ENCODE measurements at places on chromosomes 1 and 21. TPM values are rescaled to one million over a fixed set of nuclear protein-coding genes. Genes with fewer than 3 reads are reported as not detected.

GRCh38 chr21:41328660-41329607, 12.3 kb downstream of the FAM3B start:
- no peaks in the 10 kb centered on the region for H3K27me3 ChIP-seq
- peaks cover 9% of the 10 kb centered on the region for H3K4me1 ChIP-seq

GRCh38 chr1:39184354-39184818, 20.1 kb upstream of the MACF1 start:
- H3K27me3 ChIP-seq = no peaks in the 10 kb centered on the region
- H3K4me3 ChIP-seq = no peak overlapping the region
- H3K36me3 ChIP-seq = no peaks in the 10 kb centered on the region
- DNase-seq = no peak

GRCh38 chr1:111907321-111907720, 82.1 kb downstream of the KCND3 start:
- no peaks in the 10 kb centered on the region for H3K4me1 ChIP-seq
- DNase-seq = no peak
- H3K36me3 ChIP-seq = no peaks in the 10 kb centered on the region
- no peaks in the 10 kb centered on the region for H3K27me3 ChIP-seq

DNA sequence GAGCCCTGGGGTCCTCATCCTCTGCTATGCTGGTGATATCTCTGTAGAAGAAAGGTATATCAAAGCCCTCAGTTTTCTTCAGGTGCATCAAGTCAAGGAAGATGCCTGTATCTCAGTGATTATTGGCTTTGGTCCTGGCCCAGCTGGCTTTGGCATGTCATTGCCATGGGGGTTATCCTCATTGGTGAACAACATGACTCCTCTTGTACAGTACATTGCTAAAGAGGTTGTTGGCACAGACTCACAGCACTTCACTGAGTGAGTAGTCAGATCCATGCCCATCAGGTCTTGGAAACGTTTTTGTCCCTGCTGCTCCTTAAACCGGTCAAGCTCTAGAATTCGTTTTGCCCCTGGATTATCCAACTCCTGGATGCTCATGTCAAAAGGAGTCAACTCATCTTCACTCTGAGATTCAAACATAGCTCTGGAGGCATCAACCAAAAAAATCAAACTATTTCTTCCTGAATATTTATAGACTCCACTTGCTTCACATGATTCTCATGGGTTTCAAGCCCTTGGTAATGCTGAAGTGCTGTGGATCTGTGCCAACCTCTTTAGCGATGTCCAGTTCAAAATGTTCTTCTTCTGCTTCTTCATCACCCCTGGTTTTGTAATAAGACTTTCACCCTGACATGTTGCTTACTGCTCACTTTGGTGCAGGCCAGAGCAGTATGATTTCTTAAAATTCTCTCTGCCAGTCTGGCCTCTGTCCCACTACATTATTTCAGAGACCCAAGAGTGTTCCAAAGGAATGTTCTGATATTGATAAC, 43.0 kb upstream of the RAB3GAP2 start:
- H3K4me1 ChIP-seq = no peaks in the 10 kb centered on the region
- no peak for DNase-seq
- H3K4me3 ChIP-seq = no peak overlapping the region
- no peak overlapping the region for H3K27ac ChIP-seq
- H3K36me3 ChIP-seq = no peaks in the 10 kb centered on the region

DNA sequence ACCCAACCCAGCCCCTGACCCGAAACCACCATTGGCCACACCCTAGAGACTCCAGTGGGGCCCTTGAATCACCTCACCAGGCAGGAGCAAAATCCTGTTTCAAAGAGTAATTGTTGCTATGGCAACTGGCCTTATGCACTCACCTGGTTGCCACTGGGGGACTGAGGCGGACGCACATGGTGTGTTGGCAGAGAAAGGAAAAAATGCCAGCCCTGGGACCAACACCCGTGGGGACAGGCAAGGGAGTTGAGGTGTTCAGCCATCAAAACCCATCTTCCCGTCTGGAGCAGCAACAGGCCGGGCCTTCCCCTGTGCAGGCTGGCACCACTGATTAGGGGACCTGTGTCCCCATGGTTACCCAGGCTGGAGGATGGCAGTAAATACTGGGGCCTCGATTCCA, 395.8 kb upstream of the VAMP3 start:
- no peaks in the 10 kb centered on the region for H3K36me3 ChIP-seq
- H3K4me3 ChIP-seq = no peak overlapping the region
- no peak for DNase-seq
- H3K27ac ChIP-seq = no peak overlapping the region
- H3K27me3 ChIP-seq = no peaks in the 10 kb centered on the region

DNA sequence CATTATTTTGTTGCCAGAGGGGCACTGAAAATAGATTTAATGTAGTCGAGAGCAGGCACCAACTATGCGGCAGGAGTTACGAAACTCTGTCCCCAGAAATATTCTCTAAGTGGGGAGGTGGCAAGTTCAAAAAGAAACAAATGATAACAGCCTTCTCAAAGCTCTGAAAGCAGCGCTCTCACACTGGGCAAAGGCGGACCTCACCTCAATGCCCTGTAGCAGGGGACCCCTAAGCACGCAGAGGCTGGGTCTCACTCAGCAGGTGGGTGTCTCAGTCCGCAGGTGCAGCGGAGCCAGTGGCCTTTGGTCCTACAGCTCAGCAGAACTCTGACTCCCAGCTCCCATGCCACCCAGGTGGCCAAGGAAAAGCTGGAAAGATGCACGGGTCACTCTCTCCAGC, 21.8 kb upstream of the TMPRSS2 start:
- H3K27me3 ChIP-seq = no peaks in the 10 kb centered on the region
- peaks cover 8% of the 10 kb centered on the region for H3K4me1 ChIP-seq
- H3K36me3 ChIP-seq = no peaks in the 10 kb centered on the region
- no peak overlapping the region for H3K4me3 ChIP-seq
- DNase-seq = no peak

- H3K4me1 ChIP-seq = no peaks in the 10 kb centered on the region
- no peaks in the 10 kb centered on the region for H3K27me3 ChIP-seq
Measured at GRCh38 chr1:90411185-90411584, 305.9 kb downstream of the BARHL2 start.

DNA sequence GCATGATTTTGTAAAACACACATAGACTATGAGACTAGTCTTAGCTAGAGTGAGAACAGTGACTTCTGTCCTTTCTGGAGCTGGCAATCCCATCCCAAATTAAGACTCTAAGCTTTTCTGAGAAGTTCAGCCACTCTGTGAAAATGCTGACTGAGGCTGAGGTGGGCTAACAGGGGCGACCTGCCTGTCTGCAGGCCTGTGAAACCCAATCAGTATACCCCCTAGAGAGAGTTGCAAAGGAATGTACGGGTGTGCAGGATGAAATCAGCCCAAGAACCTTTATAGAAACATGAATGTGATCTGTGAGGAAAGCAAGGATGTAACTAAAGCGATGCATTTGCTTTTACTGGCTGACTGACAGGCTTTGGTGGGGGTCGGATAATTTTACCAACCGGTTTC, 16.0 kb upstream of the TBX15 start:
- peaks cover 15% of the 10 kb centered on the region for H3K4me1 ChIP-seq
- no peaks in the 10 kb centered on the region for H3K36me3 ChIP-seq
- no peak overlapping the region for H3K4me3 ChIP-seq
- no peak overlapping the region for H3K27ac ChIP-seq

The NUDT4B gene
- total RNA-seq = 21.0 TPM

- H3K36me3 ChIP-seq = no peaks in the 10 kb centered on the region
- H3K27me3 ChIP-seq = peaks cover 8% of the 10 kb centered on the region
- H3K27ac ChIP-seq = no peak overlapping the region
- no peaks in the 10 kb centered on the region for H3K4me1 ChIP-seq
Measured at GRCh38 chr1:217917281-217917887, 286.2 kb downstream of the SPATA17 start.

Measured in liver (tissue), 10 donors.